ENCODE measurements at places on chromosomes 4 and X.

DNA sequence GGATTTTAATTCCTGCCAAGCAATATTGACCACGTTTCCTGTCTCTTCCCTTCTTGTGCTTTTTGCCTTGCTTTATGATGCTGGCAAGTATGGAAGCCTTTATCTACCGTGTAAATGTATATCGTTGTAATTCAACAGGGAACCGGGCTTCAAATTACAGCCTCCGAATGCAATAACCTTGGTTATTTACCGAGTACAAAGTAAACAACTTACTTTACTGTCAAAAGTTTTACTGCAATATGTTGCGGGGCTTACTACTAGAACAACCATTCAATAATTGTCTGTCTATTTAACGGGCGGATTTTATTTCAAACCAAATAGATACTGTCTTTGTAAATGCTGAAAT, 73.1 kb downstream of the PALLD start:
- no peak for DNase-seq

DNA sequence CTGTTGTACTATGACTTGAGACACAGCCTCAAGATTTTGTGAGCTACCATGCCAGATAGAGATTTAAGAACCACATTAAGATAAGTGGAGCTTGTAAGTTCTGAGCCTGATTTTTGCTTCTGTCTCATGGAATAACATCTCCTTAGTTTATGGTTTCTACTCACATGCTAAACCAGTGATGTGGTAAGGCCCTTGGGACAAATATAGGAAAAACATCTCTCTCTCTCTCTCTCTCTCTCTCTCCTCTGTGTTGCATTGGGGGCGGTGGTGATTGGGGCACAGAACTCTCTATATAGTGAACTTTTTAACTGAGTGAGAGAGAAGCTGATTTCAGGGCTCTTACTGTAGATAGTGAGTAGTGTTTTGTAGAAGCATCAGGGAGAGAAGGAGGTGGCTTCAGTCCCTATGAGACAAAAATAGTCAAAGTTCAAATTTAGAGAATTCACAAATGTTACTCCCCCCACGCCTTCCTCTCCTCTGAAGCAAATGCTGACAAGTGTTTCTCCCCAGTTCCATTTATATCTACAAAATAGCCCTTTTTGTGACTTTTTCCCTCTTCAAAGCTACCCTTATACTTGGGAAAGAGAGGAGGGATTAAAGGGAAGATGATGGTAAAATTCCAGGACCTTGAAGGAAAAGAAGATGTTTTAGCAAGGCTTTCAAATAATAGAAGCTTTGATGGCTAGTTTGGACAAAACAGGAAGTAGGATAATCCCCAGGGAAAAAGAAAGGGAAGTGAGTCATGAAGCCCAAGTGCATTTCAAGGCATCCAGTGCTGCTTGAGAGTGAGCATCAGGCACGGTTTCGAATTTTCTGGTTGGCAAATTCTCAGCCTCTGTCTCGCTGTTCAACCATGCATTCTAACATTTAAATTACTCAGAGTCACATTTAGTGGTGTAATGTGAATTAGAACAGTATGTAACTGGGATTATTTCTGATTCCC, 134.3 kb upstream of the AP1S2 start:
- DNase-seq: peak; percentile 58

DNA sequence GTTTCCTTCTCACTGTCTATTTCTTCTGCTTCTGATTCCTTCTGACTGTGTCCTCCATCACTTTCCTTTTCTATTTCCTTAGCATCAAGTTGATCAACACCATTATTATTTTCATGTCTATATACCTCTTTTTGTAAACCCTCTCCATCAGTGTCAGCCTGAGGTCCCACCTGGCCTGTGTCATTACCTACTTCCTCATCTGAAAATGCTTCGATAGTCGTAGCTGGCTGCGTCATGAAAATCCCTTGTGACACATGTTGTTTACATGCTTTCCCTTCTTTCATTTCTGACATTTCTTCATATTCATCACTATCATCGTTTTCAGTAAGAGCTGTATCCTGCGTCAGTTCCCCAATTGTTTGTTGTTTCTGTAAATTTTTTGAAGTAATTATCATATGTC, 39.6 kb downstream of the RPGR start:
- no peak for DNase-seq

DNA sequence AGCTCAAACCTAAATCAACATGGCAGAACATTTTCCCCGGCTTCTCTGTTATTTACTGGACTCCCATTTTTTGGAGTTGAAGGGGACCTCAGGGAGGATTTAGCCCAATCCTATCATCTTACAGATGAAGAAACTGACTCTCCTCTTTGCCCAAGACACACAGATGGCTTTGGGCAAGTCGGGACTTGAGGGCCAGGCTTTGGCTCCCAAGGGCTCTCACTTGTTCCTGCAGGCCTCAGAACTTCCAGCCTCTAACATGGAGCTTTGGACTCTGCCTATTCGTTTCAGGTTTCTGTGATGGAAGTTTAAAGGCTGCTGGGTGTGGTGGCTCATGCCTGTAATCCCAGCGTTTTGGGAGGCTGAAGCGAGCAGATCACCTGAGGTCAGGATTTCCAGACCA, 59.5 kb downstream of the RHOH start:
- no peak for DNase-seq

GRCh38 chr4:182242787-182243186, 415 bp upstream of the TENM3 start:
- peak; percentile 93 for DNase-seq

GRCh38 chr4:8282742-8283141, 13.2 kb downstream of the HTRA3 start:
- no peak for DNase-seq

DNA sequence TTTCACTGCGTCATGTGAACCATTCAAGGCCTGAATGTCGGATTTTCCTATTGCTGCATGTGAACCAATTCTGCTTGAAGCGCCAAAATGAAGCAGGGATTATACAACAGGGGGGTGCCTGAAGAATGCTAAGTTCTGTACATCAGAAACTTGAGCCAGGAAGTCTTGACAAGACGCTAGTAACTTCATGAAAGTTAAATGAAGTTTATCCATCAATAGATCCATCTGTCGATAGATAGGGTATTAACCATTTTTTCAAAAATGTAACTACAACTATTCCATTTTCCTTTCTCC, 590 bp upstream of the NAF1 start:
- DNase-seq: peak; percentile 27

DNA sequence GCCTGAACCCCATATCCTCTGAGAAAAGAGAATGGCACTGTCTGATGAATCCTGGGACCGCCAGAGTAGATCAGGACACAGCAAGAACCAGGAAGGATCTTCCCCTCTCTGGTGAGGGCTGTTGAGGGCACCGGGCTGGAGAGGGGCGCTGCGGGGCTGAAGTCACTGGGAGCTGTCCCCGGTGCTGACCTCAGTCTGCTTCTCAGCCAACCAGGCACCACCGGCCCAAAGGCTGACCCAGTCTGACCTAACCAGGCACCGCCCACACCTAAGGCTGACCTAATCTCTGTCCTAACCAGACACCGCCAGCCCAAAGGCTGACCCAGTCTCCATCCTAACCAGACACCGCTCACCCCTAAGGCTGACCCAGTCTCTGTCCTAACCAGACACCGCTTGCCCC, 82.8 kb downstream of the CPZ start:
- no peak for DNase-seq

DNA sequence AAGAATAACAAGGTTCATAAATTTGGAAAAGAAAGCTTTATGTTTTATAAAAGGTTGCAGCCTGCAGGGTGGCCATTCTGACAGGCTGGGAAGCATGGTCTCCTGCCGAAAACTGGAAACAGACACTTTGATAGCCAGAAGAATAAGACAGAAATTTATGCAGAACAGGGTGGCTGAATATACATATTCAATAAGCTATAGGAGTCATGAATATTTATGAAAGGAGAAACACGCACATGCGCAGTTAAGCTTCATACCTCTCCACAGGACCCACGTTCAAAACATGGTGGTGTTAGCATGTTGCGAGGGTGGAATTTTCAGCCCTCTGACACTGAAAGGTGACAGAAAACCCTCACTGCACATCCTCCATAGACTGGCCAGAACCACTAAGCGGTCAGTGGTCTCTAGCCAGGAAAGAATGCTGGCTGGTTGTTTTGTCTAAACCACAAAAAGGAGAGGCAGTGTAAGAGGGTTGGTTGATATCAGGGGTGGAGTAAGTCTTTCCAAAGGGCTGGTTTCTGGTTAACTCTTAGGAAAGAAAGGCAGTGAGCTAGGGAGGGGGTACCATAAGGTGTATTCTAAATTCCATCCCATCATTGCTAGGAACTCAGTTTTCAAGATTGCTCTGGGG, 58.2 kb downstream of the ANXA10 start:
- peak; percentile 71 for DNase-seq

DNA sequence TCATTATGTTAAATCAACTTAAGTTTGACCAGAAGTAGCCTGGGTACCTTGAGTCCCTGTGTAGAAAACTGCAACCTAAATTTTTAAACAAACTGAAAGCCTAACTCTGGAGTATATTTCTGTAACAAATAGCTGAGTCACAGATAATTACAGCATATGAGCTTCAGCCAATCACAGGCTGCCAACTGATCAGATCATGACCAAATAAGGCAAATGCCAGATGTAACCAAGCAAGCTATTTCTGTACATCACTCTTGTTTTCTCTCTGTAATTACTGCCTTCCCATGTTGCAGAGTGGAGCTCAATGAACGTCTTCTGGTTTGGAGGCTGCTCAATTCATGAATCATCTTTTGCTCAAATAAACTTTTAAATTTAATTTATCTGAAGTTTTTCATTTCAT, 980.9 kb upstream of the DIAPH2 start:
- DNase-seq: no peak

- DNase-seq: no peak
These were observed 3.5 kb upstream of the UGT2A2 start for GRCh38 chr4:69642961-69643360.
